ENCODE measurements at places on chromosomes 7 and 10.
A peak's percentile ranks its signal among the peaks of the same experiment; 100 is the strongest.

- no peak for DNase-seq
Observed at GRCh38 chr7:12119620-12120303, 91.3 kb upstream of the TMEM106B start.

DNA sequence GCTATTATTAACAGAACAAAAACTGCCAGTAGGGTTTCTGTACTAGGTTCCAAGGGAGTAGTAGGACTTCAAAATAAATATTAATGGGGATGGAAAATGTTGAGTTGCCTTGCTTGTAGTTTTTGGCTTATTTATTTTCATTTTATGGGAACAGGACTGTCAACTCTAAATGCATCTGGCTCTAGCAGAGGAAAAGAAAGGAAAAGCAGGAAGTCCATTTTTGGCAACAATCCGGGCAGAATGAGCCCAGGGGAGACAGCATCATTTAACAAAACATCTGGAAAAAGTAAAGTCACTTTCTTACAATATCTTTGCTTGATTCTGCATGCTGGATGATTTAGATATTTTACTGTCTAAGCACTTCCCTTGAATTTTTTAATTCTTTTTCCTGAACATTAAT lies 69.4 kb downstream of the NOC3L start:
- DNase-seq = peak; percentile 41

GRCh38 chr10:13830385-13830784 lies 243.6 kb downstream of the PRPF18 start:
- no peak for DNase-seq

GRCh38 chr7:110621289-110621688 lies 469.6 kb upstream of the LRRN3 start:
- no peak for DNase-seq

- peak; percentile 33 for DNase-seq
Observed at GRCh38 chr7:2710901-2711551, 23.0 kb downstream of the AMZ1 start.

DNA sequence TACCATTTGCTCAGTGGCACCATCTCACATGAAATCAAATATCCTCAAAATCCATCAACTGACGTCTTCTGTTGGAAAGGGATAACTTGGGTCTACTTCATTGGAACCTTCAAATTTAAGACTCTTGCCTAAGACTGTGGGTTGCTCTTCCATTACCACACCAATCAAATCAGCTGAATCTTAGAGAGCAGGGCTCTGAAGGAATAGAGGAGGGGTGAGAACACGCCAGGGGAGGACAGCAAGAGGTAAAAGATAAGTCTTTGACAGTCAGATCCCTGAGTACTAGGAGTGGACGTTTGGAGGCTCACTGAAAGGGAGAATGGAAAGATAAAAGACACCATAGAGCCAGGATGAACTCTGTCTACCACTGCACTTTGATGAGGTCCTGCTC lies 107.5 kb downstream of the CCDC71L start:
- no peak for DNase-seq

- peak; percentile 50 for DNase-seq
Observed at GRCh38 chr7:20323595-20323994, 7.1 kb upstream of the ITGB8 start.

DNA sequence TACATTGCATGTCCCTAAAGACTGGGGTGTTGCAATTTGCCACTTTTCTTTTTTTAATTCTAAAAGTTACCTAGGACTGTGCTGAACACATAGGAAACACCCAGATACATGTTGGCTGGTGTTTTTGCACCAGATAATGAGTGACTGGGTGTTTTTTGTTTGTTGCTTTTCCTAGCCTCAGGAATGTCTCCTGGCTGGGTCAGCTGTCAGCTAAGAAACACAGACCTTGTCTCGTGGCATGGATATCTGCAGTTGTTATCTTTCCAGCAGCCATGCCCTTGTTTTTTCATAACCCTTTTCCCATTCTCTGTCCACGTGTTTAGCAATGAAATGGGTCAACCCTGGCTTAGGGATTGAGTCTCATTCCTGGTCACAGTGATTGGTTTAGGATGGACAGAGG lies 433.9 kb upstream of the ZMIZ1 start:
- DNase-seq = peak; percentile 60

GRCh38 chr10:127905001-127905847 lies 1.7 kb upstream of the PTPRE start:
- DNase-seq = no peak

DNA sequence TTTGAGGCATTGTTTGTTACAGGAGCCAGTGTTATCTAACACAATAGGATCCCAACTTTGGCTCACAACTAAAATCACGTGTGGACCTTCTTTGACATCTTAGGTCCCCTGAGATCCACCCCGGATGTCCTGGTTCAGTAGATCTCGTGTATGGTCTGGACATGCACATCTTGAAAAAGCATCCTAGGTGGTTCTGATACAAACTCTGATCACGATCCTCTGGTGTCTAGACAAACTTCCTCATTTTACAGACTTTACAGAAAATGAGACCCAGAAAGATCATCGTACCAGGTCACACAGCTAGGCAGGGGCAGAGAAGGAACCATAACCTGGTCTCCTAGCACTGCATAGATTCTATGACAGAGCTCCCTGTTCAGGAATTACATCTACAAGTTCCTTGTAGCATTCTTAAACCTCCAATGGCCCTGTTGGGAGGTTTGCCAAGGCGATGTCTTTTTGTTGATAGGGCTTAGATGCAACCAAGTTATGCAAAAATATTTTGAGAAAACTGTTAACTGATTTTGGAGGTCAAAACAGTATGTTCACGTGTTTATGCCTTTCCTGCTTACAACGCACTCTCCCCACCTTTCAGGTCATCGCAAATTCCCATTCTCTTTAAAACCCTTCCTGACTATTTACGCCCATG lies 30.8 kb upstream of the CHST15 start:
- DNase-seq = no peak

DNA sequence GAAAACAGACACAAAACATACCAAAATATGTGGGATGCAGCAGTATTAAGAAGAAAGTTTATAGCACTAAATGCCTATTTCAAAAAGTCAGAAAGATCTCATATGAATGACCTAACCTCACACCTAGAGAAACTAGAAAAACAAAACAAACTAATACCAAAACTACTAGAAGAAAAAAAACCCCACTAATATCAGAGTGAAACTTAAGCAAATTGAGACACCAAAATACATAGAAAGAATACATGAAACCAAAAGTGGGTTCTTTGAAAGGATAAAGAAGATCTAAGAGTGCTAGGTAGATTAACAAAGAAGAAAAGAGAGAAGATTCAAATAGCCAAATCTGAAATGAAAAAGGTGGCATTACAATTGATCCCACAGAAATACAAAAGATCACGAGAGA lies 494.1 kb downstream of the SH2D4B start:
- DNase-seq = no peak

DNA sequence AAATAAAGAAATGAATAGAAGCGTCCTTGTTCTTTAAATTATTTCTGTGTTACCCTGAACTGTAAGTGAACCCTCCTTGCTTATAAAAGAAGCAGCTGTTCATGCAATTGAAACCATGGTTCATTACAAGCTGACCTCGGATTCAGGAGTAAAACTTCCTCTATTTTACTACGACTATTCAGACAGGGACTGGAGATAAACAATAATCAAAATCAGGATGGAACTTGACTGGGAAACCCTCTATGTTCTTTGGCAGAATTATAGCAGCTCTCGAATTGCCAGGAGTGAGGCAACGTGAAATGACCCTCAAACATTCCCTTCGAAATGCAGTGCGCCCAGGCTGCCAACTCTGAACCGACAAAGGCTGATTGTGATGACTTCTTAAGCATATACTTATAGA lies 172.1 kb downstream of the CYP26A1 start:
- no peak for DNase-seq

DNA sequence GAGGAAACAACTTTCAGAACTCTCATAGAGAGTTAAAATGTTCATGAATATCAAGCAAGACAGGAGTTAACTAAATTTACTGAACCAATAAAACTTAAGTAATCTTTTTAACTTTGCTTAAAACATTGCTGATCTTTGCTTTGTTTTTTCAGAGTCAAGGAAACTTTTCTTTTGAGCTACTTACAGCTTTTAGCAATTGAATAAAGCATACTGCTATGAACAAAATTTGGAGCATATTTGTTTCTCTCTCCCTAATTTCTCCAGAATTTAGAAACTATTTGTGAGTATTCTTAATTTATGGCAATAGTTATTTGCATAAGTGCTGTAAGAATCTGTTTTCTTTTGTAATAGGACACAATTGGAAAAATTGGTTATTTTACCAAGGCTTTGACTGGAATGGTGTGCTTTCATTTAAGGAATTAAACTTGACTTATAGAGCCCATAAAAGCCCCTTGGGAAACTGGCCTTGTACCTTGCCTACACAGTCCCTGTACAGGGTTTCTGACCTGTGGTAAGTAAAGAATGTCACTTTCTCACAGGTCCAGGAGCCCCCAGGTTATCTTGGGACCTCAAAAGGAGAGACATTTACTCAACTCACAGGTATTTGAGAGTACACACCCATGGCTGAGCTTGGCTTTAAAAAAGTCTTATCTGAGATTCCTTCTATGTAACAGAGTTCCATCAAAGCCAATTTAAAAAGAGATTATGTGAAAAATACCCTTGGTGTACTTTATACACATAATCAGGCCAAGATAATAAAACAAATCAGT lies 23.3 kb upstream of the KIAA1549 start:
- no peak for DNase-seq

DNA sequence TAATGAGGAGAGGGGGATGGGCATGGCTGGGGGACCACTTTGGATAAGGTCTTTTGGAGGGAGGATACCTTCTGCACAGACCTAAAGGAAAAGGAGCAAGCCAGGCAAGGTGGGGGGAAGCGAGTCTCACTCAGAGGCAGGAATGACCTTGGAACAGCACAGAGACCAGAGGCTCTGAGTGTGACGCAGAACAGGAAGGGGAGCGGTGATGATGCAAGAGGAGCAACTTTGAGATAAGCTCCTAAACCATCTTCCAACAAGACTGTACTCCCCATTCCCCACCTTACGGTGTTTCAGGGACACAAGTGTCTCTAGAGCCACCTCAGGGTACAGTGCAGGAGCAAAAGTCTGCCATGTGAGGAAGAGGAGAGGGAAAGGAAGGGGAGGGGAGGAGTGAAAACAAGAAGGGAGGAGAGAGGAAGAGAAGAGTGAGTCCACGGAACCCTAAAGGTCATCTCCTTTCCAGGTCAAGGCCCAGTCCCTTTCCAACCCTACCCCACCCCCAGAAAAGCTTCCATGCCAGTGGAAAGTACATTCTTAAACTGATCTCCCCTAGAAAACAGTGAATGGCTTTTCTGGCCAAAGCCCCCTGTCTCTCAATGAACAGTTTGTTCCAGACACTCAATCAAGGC lies 54.1 kb downstream of the JAZF1 start:
- DNase-seq = no peak

DNA sequence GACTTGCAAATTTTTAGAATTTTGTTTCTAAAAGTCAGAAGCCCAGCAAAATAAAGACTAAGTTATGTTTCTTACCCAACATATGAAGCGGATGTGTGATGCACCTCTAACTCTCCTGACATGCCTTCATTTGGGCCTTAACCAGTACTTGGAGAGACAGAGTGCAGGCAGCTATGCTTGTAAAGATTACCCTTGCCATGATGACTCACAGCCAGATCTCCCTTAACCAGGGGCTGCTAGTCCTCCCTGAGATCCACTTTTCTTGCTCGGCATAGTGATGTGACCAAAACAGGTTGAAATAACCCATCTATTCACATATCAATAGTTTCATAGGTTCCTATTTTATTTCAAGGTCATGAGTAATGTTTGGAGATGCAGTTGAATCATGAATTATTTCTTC lies 43.6 kb downstream of the PPP1R3A start:
- no peak for DNase-seq

- DNase-seq = no peak
Observed at GRCh38 chr7:64625114-64626082, 40.5 kb upstream of the ZNF107 start.

DNA sequence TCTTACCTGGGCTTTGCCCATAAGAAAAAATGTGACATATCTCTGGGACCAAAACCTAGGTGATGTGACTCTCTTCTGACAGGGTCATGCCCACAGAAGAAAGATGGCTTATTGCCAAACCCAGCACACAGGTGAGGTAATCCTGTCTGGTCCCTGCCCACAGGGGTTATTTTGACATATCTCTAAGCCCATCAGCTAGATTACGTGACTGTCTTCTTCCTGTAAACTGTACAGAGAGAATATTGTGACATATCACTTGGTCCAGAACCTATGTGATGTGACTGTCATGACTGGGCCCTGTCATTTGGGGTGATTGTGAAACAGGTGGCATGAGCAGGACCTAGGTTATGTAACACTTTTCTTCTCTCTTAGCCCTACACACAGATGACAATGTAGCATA lies 48.8 kb upstream of the ZNF680 start:
- no peak for DNase-seq

DNA sequence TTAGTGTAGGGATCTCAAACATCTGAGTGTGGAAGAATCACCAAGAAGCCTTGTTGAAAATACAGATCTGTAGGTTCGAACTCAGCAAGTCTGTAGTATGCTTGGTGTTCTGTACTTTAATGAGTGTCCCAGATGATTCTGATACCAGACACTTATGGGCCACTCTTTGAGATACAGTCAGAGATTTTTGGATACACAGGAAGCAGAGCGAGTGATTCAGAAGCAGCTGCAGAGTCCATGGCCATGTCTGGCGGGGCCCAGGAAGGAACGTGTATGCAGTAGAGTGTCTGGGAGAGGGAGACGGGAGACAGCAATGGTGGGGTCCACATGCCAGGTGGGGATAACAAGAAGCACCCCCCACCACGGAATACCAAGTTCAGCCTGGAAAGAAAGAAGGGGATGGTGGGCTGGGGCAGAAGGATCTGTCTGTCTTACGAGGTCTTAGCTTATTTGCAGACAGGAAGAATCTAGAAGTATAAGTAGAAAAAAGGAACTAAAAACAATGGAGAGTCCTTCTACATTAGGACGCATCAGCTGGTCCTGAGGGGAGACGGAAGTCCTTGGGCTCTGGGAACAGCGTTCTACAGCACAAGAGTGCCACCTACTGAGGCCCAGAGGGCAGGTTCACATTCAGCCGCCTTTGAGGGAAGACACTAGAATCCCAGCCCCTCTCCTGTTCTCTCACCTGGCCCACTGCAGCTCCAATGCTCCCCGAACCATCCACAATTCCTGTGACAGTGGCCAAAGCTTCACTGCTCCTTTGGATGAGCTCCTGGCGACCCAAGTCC lies 55.4 kb downstream of the SLC37A3 start:
- peak; percentile 28 for DNase-seq

GRCh38 chr10:89644691-89644966 lies 413 bp downstream of the PANK1 start:
- DNase-seq = no peak

GRCh38 chr10:91367127-91367531 lies 43.0 kb upstream of the HECTD2 start:
- no peak for DNase-seq

DNA sequence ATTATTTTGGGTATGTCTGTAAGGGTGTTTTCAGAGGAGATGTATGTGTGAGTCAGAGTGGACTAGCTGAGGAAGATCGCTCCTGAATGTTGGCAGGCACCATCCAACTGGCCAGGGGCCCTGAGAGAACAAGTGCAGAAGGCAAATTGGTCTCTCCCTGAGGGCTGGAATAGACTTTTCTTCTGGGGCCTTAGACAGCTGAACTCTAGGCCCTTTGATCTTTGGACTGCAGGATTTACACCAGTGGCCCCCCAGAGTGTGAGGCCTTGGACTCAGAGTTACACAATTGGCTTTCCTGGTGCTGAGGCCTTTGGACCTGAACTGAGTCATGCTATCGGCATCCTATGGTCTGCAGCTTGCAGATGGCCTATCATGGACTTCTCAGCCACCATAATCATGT lies 217.2 kb downstream of the REEP3 start:
- peak; percentile 80 for DNase-seq
